ENCODE measurements at places on chromosomes 7 and 10. TPM values are rescaled to one million over a fixed set of nuclear protein-coding genes. Genes with fewer than 3 reads are reported as not detected.

Gene LHFPL3
- total RNA-seq, result not detected

DNA sequence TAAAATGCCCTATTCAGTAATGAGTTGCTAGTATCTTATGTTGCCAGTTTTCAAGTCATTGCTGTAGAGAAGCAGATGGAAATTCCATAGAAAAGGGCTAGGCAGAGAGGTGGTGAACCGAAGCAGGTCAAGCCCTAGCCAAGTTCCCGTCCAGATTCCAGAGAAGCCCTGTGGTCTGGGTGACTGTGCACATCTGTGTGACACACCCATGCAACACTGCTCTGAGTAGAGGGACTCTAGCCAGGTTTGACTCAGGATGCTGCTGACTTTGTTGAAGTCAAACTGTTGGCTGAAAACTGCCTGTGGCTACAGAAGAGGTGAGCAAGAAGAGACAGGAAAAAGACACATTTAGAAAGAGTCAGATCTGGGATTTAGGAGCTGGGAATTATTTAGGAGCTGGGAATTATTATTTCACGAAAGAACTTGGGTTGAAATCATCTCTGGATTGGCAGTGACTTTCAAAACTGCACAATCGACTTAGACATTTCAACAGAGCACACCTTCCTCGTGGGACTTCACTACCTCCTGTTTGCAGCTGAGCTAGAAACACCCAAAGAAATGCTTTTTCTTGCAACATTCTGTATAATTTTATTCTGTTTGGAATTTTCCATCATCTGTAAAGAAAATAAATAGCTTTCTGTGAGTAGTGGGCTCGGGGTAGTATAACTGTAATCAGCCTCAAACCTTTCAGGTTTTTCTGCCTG, 149.1 kb upstream of the PRKCQ start:
- H3K4me3 ChIP-seq, result no peak overlapping the region
- no peaks in the 10 kb centered on the region for H3K36me3 ChIP-seq

Gene RBP4
- 494 TPM for total RNA-seq

GRCh38 chr7:28627896-28628295, 215.6 kb downstream of the CREB5 start:
- H3K27me3 ChIP-seq, result no peaks in the 10 kb centered on the region
- H3K4me1 ChIP-seq, result peaks cover 19% of the 10 kb centered on the region
- no peak overlapping the region for H3K27ac ChIP-seq
- H3K36me3 ChIP-seq, result no peaks in the 10 kb centered on the region
- DNase-seq, result no peak

Measured in hepatocyte (in vitro differentiated cells).